Stimulated activated CD4-positive, alpha-beta T cell treated with anti-CD3 and anti-CD28 coated beads, Interleukin-15, amount 100 ng/mL, for 1 hour (primary cell): ENCODE measurements at places on chromosomes 6 and 20.

- no peak for DNase-seq
Measured at GRCh38 chr6:39882531-39882899, 51.7 kb downstream of the MOCS1 start.

GRCh38 chr20:38706509-38706908 lies 17.8 kb upstream of the SLC32A1 start:
- DNase-seq: no peak

DNA sequence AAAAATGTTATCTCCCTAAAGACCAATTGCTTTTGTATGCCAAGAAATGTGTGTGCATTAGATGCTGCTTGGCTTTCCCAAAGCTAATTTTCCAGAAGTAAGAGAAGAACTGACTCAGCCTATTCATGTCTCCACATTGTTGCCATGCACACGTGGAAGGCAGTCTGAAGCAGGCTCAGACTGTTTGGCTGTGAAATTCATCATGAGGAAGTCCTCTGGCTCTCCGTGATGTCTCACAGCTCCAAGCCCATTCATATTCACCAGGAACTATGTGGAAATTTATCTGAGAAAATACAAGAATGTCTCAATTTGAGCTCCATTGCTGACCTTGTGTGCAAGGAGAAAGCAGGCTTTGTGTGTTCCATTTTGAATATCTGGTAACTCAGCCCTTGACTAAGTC lies 1022.2 kb upstream of the GJE1 start:
- no peak for DNase-seq

GRCh38 chr6:16851044-16851540 lies 89.8 kb upstream of the ATXN1 start:
- no peak for DNase-seq

DNA sequence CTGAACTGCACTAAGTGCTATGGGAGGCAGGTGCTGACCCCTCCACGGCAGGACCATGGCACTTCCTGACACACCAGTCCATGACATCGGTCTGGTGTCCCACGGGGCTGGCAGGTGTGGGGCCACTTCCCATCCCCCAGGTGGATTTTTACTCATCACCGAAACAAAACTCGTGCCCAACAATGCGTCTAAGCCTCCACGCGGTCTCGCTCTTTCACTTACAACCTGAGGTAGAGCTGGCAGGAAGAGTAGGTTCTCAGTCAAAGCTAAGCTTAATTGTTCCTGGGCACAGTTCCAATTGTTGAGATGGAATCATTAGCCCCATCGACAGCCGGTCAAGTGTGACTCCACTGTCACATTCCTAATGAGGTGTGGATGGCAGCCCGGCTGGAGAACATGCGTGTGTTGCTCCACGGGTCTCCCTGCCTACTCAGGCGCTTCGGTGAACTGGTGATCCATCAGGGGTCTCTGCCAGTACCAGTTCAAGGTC lies 125.7 kb downstream of the SLC23A2 start:
- no peak for DNase-seq
